M059J (cell line): ENCODE measurements at places on chromosomes 11 and 22. TPM values are rescaled to one million over a fixed set of nuclear protein-coding genes. Genes with fewer than 3 reads are reported as not detected.

GRCh38 chr22:24440270-24440717 lies 12.9 kb downstream of the ADORA2A start:
- DNase-seq = no peak

DNA sequence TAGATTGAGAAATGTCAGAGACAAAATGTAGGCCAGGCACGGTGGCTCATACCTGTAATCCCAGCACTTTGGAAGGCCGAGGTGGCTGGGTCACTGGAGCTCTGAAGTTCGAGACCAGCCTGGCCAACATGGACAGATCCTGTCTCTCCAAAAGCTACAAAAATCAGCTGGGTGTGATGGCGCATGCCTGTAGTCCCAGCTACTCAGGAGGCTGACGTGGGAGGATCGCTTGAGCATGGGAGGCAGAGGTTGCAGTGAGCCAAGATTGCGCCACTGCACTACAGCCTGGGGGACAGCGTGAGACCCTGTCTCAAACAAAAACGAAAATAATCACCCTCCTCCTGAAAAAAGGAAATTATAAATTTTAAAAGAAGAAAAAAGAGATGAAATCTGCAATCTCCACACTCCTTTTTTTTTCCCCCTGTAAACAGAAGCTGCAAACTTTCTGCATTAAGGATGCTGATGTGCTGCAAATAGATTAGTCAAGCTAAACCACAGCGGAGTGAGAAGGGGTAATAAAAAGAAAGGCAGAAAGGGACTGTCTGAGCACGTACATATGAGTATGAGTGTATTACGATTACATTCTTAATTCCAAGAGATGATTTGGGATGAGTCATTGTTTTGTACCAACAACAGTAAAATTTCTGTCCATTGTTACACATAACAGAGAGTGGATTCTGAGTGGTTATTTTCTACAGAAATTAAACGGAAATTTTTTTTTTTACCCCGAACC lies 87.3 kb downstream of the SIK3 start:
- peak; percentile 96 for DNase-seq

DNA sequence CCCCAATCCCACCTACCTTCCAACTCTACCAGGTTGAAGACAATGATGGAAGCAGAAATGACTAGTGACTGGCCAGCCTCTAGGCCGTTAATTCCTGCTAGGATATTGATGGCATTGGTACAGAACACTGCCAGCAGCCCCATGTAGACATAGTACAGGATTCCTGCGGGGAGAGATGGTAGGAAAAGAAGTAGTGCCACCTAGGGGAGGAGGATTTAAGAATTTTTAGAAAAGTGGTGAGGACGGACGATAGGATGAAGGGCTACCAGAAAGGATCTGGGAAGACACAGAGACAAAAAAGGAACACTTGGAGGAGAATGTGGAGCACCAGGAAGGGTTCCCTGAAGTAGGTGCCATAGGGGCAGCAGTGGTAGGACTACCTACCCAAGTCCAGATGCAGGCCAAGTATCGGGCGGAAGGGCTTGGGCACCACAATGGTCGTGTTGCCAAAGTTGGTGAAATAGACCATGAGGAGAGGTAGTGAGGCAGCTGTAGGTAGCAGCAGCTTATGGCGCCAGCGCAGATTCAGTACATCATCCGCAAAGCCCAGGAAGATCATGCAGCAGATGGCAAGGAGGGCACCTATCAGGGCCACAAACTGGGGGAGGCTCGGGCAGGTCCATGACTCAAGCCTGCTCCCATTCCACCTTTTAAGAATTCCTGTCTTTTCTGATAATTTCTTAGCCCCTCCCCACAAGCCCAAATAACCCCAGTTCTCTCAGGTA lies 1.2 kb downstream of the DPAGT1 start:
- DNase-seq = peak; percentile 43

CYTH4 gene
- total RNA-seq = 0.25 and 0.27 TPM in 2 replicates

DNA sequence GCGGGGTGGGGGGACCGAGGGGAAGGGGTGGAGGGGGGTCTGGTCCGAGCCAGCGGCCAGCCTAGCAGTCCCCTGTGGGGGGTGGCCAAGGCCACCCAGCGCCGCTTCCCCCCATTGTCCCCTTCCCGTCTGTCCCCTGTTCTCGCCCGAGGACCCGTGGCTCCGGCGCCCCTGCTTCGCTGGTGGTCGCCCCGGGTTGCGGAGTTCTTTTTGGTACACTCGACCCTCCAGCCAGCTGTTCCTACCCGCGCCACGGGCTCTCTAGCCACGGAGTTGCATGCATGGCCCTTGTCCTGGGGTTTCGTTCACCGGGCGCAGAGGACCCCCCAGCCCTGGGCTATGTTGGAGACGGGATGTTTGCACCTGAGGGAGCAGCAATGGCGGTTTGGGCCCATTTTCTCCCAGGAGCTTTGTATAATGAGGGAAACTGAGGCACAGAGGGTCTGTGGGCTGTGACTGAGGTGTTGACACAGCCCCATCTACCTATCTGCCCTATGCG lies 489 bp downstream of the RNF214 start:
- DNase-seq = no peak

- no peak for DNase-seq
Measured at GRCh38 chr11:132520199-132520598, 1012.1 kb downstream of the OPCML start.

GRCh38 chr11:80844110-80844819 lies 1403.4 kb upstream of the TENM4 start:
- DNase-seq = no peak

DNA sequence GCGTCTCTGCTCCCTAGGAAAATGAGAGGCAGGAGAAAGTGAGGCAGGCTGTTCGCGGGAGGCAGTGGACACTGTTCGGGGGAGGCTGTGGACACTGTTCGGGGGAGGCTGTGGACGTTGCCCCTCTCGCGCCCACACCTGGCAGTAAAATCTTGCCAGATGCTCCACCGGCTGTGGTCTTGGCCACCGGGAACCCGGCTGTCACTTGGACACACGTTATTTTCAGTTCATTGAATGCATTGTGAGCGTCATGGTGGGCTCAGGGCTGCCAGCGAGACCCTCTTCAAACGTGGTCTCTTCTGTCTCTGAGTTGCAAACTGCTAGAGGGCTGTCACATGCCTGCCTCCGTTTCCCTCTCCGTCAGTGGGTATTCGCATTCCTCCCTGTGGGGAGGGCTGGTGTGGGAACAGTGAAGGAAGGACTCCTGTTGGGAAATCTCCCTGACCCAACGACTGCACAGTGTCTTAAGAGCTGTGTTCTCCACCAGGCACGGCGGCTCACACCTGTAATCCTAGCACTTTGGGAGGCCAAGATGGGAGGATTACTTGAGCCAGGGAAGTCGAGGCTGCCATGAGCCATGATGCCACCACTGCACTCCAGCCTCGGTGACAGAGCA lies 1.4 kb downstream of the PRR5 start:
- DNase-seq = no peak

GRCh38 chr22:50004918-50005317 lies 7.6 kb downstream of the IL17REL start:
- no peak for DNase-seq

GRCh38 chr11:85464283-85464682 lies 162.9 kb downstream of the DLG2 start:
- DNase-seq = no peak

GRCh38 chr22:42284643-42285181 lies 14.3 kb upstream of the TCF20 start:
- no peak for DNase-seq

DNA sequence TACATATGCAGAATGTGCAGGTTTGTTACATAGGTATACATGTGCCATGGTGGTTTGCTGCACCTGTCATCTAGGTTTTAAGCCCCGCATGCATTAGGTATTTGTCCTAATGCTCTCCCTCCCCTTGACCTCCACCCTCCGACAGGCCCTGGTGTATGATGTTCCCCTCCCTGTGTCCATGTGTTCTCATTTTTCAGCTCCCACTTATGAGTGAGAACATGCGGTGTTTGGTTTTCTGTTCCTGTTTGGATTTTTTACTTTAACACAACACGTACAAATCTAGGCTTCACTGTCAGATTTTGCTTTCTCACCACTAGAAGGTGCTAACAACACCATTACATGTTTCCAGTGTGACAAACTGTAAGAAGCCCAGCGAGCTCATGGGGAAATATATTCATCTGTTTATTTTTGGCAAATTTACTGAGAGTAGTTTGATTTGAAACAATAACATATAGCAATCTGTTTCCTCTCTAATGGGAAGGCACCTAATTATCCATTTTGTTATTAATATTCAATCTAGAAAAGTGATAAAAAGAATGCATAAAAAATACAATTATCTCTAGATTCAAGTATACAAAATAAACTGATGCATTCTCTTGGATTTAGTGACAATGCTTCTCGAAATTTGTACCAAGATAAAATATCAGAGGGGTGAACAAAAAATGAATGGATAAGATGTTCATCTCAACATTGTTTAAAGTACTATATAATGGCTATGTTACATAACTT lies 23.2 kb upstream of the BIRC3 start:
- DNase-seq = peak; percentile 65

C11orf86 gene
- not detected in 2 replicates for total RNA-seq

- no peak for DNase-seq
Measured at GRCh38 chr22:27024982-27025381, 367.6 kb downstream of the MIAT start.

DNA sequence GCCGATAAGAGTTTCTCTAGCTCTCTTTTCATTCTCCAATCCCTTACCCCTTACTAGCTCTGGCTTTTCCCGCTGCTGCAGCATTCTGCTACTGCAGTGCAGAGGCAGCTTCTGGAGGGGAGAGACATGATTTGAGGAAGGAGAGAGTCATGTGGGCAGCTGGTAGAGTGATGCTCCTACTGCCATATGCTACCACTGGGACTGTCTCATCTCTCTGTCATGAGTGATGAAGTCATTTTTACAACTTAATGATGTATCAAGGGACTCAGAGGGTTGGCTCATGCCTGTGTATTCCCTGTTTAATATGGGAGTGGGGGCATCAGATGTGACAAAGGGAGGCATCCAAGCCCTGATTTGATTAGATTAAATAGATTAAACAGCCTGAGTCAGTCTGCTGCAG lies 11.3 kb downstream of the SLC17A6 start:
- no peak for DNase-seq

TMEM191C gene
- total RNA-seq = not detected in 2 replicates

- DNase-seq = no peak
Measured at GRCh38 chr22:41471568-41471967, 2.7 kb downstream of the ACO2 start.

DNA sequence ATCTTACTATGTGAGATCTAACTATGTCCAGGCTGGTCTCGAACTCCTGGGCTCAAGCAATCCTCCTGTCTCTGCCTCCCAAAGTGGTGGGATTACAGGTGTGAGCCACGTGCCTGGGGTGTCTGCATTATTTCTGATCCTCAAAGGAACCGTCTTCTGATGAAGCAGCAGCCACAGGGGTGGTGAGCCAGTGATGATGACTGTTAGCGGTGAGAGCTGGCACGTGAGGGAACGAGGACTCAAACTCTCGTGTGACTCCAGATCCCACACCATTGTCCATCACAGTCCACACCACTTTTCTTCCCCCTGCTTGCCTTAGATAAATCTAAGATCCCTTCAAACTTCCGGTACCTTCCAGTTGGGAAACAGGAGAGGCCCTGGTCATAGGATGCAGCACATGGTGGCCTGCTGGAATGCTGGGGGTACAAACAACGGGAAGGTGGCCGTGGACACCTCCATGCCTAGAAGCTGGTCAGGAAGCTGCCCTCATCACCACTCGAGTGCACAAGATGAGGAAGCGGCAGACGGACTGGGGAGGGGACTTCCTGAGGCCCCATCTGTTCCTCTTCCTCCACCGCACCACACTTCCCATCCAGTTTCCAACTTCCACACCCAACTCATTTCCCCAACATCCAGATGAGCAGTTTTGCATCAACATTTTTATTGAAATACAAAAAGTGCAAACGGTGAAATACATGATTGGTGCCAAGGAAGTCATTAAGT lies 23.8 kb downstream of the ARHGAP1 start:
- no peak for DNase-seq

- DNase-seq = peak; percentile 1
Measured at GRCh38 chr22:26161746-26162145, 7.5 kb upstream of the SEZ6L start.

HIC2 gene
- total RNA-seq = 0.42 and 0.69 TPM in 2 replicates

SCGB1A1 gene
- total RNA-seq = not detected in 2 replicates

GRCh38 chr11:106160494-106160893 lies 83.0 kb downstream of the AASDHPPT start:
- peak; percentile 36 for DNase-seq

- DNase-seq = no peak
Measured at GRCh38 chr22:31723723-31724122, 26.2 kb downstream of the PRR14L start.

- DNase-seq = no peak
Measured at GRCh38 chr22:36151006-36151595, 9.5 kb downstream of the APOL3 start.

GPR83 gene
- total RNA-seq = 0.02 TPM in 1 of 2 replicates, not detected in the other

- peak; percentile 25 for DNase-seq
Measured at GRCh38 chr22:50473855-50474671, 772 bp downstream of the SBF1 start.

AIFM3 gene
- total RNA-seq = 0.10 and 0.47 TPM in 2 replicates

GRCh38 chr22:36767035-36767775 lies 8.7 kb downstream of the IFT27 start:
- no peak for DNase-seq

DNA sequence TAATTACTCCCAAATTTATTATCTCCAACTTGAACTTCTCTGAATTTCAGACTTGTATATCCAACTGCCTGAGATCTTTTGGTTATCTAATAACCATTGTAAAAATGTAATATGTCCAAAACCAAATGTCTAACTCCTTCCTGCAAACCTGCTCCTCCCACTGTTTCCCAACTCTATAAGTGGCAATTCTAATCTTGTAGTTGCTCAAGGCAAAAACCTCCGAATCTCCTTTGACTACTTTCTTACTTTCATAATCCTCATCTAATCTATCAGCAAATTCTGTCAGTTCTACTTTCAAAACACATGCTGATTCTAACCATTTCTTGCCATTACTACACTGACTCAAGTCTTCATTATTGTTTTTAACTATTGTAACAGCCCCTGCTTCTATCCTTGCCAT lies 55.7 kb downstream of the FAM168A start:
- DNase-seq = no peak

GRCh38 chr11:13333456-13333957 lies 55.9 kb downstream of the BMAL1 start:
- DNase-seq = peak; percentile 99

GRCh38 chr11:122871302-122871701 lies 11.3 kb upstream of the JHY start:
- no peak for DNase-seq

DNA sequence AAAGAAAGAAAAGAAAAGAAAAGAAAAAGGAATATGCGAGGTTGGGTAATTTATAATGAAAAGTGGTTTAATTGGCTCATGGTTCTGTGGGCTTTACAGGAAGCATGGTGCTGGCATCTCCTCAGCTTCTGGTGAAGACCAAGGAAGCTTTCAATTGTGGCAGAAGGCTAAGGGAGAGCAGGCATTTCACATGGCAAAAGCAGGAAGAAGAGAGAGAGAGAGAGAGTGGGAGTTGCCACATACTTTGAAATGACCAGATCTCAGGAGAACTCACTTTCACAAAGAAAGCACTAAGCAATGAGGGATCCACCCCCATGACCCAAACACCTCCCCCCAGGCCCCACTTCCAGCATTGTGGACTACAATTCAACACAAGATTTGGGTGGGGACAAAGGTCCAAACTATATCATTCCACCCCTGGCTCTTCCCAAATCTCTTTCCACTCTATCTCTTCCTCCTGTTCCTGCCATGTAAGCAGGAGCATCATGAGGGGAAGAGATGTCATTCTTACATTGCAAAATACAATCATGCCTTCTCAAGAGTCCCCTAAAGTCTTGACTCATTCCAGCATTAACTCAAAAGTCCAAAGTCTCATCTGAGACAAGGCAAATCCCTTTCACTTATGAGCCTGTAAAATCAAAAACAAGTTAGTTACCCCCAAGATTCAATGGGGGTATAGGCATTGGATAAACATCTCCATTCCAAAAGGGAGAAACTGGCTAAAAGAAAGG lies 38.9 kb downstream of the LINC01488 start:
- DNase-seq = no peak
